ENCODE measurements at places on chromosomes 16 and 17.

GRCh38 chr17:3683054-3683511, 12.9 kb downstream of the P2RX5 start:
- DNase-seq: no peak

DNA sequence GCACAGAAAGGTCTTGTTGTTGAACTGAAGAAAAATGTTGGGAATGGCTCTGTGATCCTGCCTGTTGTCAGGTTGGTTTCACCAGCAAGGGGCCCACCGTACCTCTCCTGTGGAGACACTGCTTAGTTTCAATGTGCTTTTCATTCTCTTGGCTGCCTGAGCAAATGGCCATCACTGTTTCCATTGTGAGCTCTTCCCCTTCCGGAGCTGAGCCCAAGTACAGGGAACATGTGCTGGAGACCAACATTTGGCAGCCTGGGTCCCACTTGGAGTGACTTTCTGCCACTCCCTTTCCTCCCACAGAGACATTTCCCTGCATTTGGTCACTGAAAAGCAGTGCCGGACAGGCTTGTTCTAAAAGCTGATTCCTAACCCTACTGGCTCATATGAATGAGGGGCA, 23.1 kb downstream of the GABARAPL2 start:
- DNase-seq: no peak

- no peak for DNase-seq
Observed at GRCh38 chr17:34793231-34793908, 167.9 kb downstream of the CCT6B start.

DNA sequence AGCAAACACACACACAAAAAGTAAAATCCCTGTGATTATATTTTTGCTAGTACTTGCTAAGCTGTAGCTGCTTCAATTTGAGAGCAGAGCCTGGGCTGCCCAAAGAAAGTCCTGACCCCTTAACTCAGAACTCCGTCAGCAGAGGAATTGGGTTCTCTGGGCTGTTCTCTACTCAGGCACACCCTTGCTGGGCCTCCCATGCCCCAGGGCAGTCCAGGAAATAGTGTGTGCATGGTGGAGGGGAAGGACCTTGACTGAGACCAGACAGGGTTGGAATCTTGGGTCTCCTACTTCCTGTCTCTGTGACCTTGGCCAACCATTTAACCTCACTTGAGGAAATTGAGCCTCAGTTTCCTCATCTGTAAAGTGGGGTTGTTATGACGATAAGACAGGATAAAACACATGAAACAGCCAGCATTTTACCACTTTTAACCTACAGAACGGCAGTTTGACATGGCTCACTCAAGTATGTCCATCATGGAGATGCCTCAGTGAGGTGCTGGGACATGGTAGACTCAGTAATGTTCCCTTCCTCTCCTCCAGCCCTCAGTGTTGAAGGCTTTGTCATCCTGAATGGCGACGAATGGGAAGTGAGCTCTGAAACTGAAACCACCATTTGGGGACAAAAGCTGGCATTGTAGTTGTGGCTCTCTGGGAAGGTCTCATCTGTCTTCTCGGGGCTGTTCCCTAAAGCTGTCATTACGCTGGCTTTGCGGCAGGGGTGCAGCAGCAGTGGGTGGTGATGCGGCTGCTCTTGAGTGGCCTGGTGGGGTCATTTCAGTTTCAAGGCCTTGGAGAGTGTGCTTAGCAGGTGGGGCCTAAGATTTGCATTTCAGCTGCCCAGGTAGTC, 74.9 kb downstream of the CMIP start:
- DNase-seq: no peak

DNA sequence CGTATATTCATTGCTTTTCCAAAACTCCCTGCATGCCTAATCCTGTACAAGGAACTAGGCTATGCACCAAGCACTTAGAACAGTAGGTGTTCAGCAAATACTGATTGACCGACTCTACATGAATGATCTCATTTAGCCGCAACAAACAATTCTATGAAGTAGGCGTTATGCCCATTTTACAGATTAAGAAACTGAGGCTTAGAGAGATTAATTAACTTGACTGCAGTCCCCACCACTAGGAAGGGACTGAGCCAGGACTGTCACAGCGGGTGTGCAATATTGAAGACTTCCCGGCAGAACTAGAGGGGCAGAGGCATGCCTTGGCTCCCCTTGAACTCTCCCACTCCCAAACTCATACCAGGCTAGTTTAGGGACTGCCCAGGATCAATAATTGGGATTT, 10.5 kb upstream of the N4BP1 start:
- no peak for DNase-seq

DNA sequence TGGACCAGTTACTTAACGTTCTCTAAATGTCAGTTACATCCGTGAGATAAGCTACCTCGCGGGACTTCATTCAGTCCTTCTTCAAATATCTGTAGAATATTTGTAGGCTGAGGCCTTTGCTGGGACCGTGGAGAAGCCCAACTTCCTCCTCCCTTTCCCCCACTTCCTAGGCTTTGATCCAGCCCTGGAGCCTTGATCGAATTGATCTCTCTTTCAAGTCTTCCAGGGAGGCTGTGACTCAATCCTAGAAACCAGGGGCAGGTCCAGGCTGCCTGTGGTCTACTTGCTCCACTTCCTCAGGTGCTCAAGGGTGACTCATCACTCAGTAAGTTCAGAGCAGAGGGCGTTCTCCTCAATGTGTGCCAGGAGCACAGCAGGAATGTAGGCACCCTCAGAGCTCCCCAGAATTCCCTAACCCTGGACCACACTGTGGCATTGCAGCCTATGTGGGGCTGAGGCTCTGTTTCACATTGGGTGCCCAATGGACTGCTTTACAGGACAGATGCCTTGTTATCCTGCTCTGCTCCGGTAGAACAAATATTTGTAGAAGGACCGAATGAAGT, 11.2 kb upstream of the CEP20 start:
- peak; percentile 94 for DNase-seq

DNA sequence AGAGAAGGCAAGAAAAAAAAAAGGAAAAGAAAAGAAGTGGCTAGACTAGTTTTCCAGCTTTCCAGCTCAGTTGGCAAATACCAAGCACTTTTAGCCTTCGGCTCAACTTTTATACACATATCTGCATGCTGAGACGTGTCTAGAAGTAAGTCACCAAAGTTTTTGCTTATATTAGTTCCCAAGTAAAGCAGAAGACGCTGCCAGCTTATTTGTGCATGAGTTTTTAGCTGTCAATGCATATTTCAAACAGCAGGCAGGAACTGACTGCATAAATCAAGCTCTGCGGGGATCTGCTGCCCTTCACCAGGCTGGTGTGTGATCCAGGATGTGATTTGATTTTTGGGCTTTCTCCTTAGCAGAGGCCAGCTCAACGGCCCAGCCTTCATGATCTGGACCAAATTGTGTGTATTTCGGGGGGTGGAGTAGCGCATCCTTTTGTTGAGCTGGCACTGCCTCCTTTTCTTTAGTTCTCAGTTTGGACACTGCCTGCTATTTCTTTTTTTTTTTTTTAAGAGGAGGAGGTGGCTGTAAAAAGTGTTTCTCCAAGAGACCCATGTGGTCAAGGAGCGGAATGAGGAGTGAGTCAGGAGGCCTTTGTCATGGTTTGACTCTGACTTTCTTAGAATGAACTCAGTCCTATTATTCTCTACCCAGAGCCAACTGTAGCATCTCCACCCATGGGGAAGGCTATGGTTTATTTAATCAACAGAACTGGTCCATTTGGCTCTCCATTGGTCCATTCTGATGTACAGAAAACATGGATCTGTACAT, 162.6 kb upstream of the XYLT1 start:
- peak; percentile 85 for DNase-seq

DNA sequence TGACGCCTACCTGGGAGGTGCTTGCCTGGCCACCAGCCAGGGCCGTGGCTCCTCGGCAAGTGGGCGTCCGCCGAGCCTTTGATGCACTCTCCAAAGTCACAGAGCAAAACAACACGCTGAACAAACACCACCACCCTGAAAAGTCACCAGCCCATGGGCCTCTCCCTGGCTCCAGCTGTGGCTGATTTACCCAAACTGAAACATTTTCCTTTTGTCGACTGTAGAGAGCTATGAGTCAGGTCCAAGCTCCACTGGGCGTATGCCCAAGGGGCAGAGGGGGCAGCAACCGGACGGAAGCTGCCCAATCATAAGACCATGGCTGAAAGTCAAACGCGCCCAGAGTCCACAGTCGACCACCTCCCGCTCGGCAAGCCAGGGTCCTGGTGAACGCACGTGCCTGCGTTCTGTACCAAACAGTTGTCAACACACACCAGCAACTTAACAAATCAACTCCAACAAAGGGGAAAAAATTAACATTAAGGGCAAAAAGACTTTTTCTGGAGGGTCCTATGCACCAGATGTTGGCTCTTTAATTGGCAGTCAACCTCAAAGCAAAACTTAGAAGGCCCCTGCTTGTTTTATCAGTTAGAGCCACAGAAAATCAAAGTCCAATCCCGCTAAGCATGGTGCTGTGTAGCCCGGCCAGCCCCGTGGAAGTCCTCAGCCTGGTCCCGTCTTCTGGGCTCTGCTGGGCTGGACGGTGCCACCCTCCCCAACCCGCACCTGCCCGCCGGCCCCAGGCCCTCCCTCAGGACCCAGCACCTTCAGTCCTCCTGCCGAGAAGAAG, 47.3 kb downstream of the TBC1D16 start:
- no peak for DNase-seq

- DNase-seq: no peak
Observed at GRCh38 chr17:53101706-53102105, 721.0 kb upstream of the KIF2B start.

- no peak for DNase-seq
Observed at GRCh38 chr17:28258347-28258887, 60.6 kb upstream of the TMEM97 start.

DNA sequence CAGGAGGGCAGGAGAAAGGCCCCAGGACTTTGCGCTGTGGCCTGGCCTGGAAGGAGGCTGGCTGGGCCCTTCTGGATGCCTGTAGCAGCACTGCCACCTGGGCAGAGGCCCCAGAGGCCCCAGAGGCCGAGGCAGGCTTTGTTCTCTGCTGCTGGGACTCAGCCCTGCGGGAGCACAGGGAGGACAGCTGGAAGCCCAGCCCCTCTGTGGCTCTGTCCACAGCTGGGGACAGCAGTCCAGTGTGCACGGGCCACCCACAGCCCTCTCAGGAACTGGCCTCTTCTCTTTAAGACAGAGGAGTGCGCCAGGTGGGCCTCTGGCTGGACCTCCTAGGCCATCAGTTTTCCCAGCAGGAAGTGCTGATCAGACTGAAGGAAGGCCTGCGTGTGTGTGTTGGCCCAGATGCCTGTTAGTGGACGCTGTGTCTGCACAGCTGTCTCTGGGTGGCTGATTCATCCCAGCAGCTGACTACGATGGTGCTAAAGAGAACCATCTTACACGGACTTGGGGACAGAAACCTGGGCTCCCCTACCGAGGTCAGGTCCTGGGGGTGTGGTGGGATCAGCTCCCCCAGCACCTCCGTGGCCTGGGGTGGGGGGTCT, 26.9 kb upstream of the ZNF750 start:
- DNase-seq: no peak

- DNase-seq: no peak
Observed at GRCh38 chr16:65876056-65876408, 490.5 kb upstream of the CDH5 start.

- no peak for DNase-seq
Observed at GRCh38 chr16:56279132-56279531, 87.8 kb downstream of the GNAO1 start.

GRCh38 chr16:14658063-14658462, 25.3 kb downstream of the BFAR start:
- no peak for DNase-seq

GRCh38 chr16:85446951-85447692, 166.0 kb upstream of the GSE1 start:
- no peak for DNase-seq

DNA sequence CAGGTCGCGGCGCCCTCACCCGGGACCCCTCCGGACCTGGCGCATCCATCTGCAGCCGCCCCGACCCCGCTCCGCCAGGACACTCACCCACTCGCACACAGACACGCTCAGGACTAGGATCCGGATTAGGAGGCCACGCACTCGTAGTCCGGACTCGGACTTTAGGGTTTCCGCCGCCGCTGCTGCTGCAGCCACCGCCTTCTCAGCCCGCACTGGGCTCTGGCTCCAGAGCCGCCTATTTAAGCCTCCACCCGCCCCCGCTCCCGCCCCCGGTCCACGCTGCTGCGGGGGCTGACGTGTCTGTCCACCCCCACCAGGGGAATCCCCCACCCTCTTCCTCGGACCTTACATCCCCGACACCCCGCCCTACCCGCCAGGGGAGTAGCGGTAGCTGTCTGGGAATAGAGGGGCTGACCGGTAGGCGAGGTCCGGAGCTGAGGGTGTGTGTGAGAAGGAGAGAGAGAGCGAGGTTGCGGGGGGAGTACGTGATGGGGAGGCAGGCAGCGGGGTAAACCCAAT, at the start of gene RRAD:
RRAD (minus strand) TSS at position 214 of the 519 bp plus-strand sequence. CDS start 356 bp downstream, outside the sequence.
- no peak for DNase-seq

GRCh38 chr16:3431779-3432219, 11.5 kb downstream of the ZNF597 start:
- DNase-seq: no peak

GRCh38 chr16:69328854-69329316, 1.5 kb downstream of the PDF start:
- DNase-seq: no peak

GRCh38 chr17:42199416-42200011, 5.2 kb upstream of the GHDC start:
- no peak for DNase-seq

GRCh38 chr16:48232493-48233040, 11.5 kb upstream of the LONP2 start:
- DNase-seq: no peak

DNA sequence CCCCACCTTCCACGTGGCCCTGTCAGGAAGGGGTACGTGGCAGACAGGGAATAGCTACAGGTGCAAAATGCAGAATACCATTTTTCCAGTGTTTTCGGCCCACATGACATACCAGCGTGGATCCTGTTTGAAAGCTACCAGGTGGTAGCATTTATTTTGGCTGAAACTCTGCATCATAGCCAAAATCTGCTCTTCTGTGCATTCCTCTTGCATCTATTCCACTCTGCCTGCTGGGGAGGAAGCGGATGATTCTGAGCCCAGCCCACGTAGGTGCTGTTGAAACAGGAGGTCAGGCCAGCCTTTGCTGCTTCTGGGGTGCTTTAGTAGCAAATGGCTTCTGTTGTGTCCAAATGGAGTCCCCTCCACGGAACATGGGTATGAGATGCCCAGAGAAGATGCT, 670.9 kb upstream of the EEF2KMT start:
- DNase-seq: no peak

DNA sequence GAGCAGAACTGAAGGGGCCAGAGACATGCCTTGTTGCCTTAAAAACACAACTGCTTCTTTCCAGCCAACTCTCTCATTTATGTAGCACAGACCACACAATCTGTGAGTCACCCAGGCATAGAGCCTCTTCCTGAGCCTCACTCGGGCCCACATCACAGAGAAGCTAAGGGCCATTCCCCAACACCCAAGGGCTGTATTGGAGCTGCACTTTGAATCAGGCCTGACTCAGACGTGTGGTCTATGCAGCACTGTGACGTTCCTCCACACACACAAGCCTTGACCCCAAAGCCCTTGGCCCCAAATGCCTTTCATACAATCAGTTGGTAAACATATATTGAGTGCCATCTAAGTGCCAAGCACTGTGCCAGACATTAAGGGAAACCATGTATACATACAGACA, 308.9 kb upstream of the DYNLRB2 start:
- peak; percentile 56 for DNase-seq

Data from epithelial cell of prostate (primary cell).